PC-3 (cell line): ENCODE measurements at places on chromosomes 3 and 15. TPM values are rescaled to one million over a fixed set of nuclear protein-coding genes. Genes with fewer than 3 reads are reported as not detected.

ANKDD1A gene
- 5.8 and 8.9 TPM in 2 replicates for total RNA-seq

DNA sequence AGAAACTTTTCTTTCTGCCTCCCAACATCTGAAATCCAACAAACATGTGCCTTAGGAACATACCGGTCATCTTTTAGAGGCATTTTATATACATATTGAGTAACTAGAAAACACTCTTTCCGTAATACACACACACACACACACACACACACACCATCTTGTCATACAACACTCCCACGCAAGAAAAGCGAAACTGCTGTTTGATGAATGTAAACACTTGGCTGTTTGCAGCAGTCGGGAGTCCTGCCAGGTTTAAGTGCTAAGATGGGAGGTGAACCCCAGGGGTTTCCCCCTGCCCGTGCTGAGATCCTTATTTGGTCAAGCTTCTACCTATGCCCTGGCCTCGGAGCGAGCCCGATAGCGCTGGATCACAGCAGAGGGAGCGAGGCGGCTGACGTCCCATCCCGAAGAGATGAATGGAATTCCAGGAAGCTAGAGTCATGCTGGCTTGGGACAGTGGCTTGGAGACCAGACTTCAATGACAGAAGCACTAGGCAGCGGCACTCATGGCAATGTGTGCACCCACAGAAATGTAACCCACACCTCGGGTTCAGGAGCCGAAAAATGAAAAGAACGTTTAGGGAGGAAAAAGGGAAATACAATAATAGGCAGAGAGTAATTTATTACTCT lies 1.3 kb upstream of the THBS1 start:
- peak; percentile 89 for DNase-seq

DNA sequence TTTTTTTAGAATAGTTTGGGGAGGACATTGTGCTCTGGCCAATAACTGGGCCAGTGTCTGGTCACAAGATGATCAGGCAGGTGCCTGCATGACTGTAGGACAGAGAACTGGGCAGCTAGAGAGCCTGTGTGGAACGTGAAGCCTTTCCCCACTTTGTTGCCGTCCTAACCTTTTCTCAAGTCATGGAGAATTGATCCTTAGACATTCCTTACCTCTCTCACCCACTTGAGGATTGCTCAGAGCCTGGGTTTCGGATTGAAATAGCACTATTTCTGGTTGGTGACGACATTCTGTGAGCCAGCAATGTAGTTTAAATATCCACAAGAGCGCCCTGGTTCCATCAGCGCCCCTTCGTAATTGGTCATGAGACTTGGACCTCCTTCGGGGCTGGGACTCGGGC lies 138.4 kb downstream of the IGF1R start:
- no peak for DNase-seq

DNA sequence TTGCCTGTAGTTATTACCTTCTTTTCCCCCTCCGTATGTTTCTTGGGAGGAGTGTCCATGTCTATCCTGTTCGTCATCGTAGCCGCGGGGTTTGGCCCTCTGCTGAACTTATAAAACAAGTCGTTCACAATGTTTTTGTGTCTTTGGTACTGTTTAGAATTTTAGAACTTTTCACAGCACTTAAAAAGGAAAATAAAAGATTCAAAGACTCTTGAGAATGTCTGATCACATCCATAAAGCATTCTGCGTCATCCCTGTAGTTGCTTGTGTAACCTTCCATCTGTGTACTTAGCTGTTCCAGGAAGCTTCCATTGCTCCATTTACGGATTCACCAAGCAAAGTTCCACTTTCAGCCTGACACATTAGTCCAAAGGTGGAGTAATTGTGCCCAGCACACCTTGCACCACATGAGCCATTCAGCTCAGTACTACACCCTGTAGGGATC lies 677.1 kb upstream of the NR2F2 start:
- no peak for DNase-seq

DNA sequence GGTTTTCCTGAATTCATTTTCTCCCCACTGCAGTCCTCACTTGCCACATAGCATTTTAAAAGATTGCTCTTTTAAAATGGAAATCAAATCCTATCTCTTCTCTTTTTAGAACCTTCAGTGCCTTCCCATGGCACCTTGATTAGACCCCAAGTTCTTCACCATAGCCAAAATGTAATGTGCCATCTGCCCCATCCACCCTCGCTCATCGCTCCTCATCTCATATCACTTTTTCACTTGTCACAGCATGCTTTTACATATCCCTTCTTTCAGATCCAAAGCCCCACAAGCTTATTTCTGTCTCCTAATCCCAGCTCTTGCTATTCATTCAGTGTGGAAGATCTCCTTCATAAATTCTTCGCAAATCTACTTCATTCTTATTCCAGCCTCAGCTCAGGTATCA lies 161.7 kb downstream of the CD47 start:
- no peak for DNase-seq

DNA sequence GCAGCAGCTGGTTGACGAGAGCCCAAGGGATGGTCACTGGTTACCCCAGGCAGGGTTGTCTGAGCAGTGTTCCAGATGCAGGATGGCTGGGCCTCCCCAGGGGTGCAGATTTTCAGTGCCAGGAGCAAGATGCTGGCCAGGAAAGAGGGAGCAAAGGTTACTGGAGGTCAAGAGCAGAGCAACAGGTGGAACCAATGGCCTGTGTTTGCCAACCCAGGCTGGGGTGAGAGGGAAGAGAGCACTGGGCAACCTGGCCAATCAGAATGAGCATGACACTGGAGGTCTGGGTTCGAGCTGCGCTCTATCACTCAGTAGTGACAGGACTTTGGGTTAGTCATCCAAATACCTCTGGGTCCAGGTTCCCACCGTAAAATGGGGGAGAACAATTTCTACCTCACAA lies 90.6 kb upstream of the TLE3 start:
- no peak for DNase-seq

DNA sequence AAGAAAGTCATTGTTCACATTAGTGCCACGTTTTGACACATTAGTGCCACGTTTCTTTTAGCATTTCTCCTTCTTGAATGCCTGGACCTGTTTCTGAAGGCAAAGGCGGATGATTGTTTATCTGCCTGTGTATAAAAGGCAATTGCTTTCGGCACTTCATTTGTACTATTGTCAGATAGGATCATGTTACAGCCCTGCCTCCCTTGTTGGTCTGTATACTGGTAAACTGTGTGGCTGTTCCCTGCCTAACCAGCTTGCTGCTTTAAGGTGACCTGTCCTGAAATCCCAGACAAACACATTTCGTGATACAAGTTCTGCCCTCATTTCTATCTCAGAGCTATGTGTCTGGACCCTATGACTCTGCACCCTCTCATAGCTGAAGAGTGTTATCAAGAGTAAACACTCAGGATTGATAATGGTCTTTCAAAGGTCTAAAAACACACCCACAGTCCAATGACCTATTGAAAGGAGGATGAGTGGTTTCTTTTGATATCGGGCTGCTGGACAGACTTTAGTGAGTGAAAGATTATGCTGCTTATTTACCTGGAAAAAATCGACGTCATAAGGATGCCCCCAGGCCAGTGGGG lies 276.3 kb upstream of the MCTP2 start:
- DNase-seq: no peak

- DNase-seq: no peak
These were observed 695.8 kb downstream of the TUSC7 start for GRCh38 chr3:117405359-117405758.

DNA sequence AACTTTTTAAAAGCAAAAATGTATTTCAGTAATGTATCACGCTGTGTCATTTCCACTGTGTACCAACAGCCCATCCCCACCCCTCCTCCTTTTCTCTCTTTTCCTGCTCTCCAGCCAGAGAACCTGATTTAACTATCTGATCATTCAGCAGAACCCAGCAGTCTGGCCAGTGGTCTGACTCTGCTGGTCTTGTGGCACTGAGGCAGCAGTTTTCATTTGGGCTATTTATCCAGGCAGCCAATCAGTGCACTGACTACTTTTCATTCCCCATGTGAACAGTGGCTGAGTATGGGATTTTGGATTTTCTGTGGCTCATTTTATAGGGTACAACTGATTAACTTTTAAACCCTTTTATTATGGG lies 56.3 kb downstream of the GPR171 start:
- no peak for DNase-seq

DNA sequence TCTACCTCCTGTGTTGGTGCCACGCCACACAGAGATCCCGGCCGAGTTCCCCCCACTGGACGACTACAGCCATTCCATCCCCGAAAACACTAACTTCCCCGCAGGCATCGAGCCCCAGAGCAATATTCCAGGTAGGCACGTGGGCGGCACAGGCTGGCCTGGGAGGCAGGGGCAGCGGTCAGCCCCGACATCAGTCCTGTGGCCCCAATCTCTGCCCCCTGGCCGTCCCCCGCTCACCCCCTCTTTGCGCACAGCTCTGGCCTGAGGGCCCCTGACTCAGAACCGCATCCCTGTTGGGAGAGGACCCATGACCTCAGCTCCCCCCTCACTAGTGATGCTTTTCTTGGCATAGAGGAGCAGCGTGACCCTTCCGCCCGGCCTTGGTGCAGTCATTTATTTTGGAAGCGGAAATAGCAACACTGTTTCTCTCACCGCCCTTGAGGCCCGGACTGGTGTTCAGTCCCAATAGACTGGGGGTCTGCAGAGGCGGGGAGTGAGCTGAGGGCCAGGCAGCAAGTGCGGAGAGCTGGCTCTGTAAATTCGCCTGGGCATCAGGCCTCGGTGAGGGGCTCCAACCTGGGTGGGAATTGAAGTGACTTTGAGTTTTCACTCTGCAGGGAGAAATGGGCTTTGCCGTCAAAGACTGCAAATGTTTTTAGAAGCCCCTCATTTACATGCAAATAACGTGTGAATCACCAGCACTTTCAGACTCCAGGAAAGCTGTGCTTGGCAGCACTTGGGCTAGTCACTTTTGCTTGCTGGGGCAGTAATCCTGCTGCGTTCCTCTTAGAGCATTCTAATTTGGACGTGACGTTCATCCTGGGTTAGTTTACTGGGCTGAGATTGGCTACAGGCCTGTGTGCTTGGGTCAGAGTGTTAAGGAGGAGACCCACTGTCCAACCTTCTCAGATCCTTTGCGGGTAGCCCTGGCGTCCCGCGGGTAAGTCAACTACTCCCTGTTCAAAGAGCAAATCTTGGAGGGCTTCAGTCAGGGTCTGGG lies 88.9 kb downstream of the AAGAB start:
- no peak for DNase-seq

ITPR1 gene
- total RNA-seq: 48.5 and 57.5 TPM in 2 replicates

ITIH4 gene
- 0.80 TPM in 1 of 2 replicates, not detected in the other for total RNA-seq

PTH1R gene
- total RNA-seq: not detected in 2 replicates

CD80 gene
- total RNA-seq: not detected in 2 replicates

DNA sequence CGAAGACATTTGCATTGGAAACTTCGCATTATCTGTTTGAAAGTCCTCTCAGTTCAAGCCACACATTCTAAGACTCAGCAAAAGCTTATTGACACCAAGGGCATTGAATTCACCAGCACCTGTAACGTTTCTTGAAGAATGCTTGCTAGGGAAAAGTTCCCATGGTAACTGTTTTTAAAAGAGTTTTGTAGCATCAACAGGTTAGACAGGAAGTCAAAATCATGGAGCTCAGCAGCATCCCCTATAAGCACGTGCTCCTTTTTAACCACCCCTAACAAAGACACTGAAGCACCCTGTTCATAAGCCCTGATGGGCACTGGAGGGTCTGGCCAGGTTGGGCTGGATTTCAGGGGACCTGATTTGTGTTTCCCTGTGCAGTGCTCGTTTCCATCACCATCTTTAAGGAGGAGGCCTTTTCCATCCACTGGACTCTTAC lies 229.7 kb upstream of the BHLHE40 start:
- no peak for DNase-seq

DNA sequence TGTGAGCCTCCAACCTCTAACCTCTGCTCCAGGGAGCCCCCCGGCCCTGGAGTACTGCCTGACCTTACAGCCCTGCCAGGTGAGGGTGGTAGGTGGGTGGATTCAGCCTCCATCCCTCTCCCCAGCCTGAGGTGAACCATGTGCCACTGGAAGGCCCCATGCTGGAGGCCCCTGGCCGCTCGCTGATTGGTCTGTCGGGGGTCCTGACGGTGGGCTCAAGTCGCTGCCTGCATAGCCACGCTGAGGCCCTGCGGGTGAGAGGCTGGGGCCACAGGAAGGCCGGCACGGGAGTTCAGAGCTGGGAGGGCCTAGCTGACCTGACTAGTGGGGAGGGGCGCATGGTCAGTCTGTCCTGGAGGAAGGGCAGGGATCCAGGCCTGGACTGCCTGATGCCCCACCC lies 19.1 kb downstream of the NT5DC2 start:
- DNase-seq: no peak

GOLGA8K gene
- total RNA-seq: 1.2 TPM in 1 of 2 replicates, not detected in the other

DPPA2 gene
- total RNA-seq: not detected in 2 replicates

- DNase-seq: no peak
These were observed 73.3 kb downstream of the CSNK1G1 start for GRCh38 chr15:64282701-64283100.

GRCh38 chr3:124512881-124513609 lies 217.2 kb upstream of the UMPS start:
- DNase-seq: peak; percentile 37

- DNase-seq: peak; percentile 23
These were observed 7.3 kb downstream of the MYLK start for GRCh38 chr3:123876858-123877257.

GRCh38 chr15:25051399-25052154 lies 96.8 kb downstream of the SNRPN start:
- DNase-seq: no peak

DNA sequence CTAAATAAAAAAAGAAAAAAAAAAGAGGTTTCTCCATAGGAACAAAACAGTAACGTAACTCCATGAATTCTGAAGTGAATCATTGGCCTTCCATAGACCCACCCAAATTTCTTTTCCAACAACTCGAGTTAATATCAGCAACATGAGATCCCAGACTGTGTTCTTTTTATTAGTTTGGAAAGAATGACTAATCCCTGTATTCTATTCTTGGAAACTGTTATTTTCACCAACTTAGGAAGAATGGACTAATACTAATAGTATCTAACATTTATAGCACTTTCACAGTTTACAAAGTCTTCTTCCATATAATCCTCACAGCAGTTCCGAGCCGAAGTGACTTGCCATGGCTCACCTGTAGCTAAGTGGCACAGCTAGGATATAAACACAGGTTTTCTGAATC lies 72.7 kb upstream of the SLC4A7 start:
- peak; percentile 37 for DNase-seq

DNA sequence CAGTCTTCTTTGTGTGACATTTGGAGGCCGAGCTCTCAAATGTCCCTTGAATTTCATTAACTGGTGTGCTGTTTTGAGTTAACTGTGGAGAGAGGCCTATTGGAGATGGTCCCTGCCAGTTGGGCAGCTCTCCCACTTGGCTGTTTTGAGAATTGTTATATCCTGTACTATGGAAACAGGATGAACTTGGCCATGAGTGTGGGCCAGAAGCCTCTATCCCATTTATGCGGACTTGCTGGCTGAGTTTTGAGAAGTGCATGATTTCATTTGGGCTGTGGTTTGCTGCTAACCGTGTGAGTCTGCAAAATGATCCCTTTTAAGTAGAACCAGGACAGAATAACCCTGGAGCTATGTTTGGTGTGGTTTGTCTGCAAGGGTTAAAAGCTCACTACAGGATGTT lies 366.0 kb downstream of the PTPRG start:
- DNase-seq: no peak

DNA sequence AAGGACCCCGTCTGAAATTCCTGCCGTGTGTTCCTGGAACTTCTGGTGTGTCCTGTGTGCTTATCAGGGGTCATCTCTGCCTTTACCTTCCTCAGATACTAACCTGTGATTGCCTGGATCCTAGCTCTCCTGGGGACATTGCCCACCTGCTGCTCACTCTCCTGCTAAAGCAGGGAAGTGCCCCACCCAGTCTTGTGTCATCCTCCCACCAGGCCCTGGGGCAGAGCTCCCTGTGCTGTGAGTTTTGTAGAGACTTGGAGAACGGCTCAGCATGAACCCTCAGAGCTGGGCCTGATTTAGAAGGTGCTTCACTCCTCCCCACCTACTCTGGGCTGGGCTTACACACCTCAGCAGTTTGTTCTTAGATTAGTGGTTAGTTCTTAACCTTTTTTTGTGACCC lies 3.8 kb upstream of the TMEM44 start:
- DNase-seq: peak; percentile 24

CELF6 gene
- not detected in 2 replicates for total RNA-seq

LEKR1 gene
- 0.15 and 0.98 TPM in 2 replicates for total RNA-seq

RARB gene
- not detected in 2 replicates for total RNA-seq
